ENCODE measurements at places on chromosomes 5 and 9. TPM values are rescaled to one million over a fixed set of nuclear protein-coding genes. Genes with fewer than 3 reads are reported as not detected.

GRCh38 chr9:82991671-82992070, 71.3 kb downstream of the RASEF start:
- peak; percentile 65 for DNase-seq

DNA sequence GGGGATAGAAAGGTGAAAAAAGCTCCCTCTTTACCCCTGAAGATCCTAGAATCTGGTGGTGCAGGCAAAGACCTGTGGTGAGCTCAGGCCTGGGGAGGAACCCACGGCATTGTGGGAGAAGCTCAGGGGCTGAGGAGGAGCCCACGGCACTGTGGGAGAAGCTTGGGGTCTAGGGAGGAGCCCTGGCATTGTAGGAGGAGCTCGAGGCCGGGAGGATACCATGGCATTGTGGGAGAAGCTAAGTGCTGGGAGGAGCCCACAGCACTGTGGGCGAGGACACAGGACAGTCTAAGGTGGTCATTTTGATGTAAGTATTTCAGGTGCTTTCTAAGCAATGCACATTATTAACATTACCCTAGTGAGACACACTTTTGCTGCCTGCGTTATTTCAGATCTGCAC, 179.7 kb downstream of the HSD17B3 start:
- peak; percentile 18 for DNase-seq

DNA sequence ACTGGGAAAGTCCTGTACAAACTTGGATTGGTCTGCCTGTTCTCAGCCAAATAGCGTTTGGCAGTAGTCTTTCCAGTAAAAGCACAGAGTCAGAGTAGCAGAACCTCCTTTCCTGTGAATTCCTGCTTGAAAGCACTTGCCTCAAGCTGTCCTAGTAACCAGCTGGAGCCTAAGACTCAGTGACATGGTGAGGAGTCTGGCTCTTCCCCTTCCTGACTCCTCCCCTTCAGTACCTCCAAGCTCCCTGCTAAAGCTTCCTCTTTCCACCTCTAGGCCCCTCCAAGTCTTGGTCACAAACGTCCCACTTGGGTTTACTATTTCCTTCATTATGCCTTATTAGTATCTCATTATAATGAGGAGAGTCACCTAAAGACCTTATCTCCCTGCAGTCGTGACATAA, 21.4 kb upstream of the FAM81B start:
- DNase-seq = no peak

GRCh38 chr5:150700246-150700593, 642 bp downstream of the RBM22 start:
- DNase-seq = no peak

GRCh38 chr5:132300577-132301343, 6.6 kb downstream of the SLC22A4 start:
- no peak for DNase-seq

- DNase-seq = peak; percentile 31
These were observed 156.9 kb downstream of the TRIM32 start for GRCh38 chr9:116843863-116844620.

- DNase-seq = no peak
These were observed 672.5 kb downstream of the PRELID2 start for GRCh38 chr5:145162626-145163025.

DNA sequence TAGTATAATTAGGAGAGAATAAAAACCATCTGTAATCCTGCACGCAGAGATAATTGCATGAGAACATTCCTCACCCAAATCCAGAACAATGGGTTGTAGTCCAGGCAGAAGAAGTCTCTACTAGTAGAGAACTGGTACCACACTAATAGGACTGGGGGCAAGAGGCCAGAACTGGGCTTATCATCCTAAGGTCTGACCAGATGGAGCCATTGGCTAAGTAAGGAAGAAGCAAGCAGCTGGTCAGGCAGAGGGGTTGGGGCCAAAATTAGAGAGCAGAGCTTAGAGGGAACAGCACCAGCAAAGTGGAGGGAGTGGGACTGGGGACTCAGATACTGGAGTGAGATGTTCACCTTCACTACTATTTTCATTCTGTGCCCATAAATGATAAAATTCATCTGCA, 35.4 kb upstream of the MAP1B start:
- no peak for DNase-seq

DNA sequence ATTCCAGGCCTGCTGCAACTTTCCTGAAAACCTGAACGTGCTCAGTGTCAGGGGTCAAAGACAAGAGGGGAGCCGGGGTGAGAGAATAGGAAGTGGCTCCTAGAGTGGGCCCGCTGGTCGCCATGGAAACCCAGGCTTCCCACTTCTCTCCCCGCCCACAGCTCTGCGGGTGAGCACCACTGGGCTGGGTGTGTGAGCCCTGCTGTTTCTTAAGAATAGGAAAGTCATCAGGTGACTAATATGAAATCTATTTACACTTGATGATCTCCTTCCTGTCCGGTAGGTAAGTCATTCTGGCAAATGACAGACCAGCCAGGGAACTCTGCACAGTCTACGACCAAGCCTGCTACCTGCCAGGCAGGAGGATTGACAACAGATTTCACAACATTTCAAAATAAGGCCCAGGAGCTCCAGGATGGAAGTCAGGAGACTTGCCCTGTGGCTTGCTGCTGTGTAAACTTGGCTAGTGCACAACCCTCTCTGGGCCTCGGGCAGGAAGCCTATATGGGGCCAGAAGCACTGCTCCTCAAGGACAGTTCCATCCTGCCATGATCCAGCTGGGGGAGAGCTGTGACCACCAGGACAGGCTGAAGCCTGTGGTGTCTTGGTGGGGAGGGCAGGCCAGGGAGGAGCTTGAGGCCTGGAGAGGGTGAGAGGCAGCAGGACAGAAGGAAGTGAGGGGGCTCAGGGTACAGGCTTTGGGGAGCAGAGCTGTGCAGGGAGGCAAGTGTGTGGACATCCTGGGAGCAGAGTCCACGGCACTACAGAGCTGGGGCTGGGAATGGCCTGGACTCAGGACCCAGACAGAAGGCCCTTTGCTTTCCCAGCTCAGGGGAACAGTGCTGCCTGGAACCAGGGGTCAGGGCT, 60.6 kb downstream of the SHB start:
- no peak for DNase-seq

GRCh38 chr5:42500003-42500599, 76.9 kb downstream of the GHR start:
- DNase-seq = peak; percentile 39

DNA sequence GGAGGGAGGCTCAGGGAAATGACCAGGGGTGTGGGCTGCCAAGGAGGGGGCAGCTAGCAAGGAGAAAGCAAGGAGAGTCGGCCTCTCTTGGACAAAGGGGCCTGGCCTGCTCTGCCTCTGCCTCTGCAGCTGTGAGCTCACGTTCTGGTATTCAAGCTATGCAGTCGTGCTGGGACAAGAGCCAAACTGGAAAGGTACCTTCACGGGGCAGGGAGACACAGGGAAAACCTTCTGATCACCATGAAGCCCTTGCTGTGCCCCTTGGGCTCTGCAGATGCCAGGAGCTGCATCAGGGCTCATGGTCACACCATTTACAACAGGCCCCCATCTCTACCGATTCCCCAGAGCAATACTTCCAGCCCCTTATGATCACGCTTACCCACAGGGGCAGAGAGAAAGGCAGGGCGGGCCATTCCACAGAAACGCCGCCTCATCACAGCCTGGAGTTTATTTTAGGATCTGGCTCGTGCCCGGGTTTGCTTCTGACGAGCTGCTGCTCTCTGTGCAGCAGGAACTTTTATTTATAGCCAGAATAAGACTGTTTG, 63.2 kb downstream of the PRRT1B start:
- peak; percentile 95 for DNase-seq

- DNase-seq = no peak
These were observed 10.5 kb downstream of the PFDN1 start for GRCh38 chr5:140292212-140293036.

DNA sequence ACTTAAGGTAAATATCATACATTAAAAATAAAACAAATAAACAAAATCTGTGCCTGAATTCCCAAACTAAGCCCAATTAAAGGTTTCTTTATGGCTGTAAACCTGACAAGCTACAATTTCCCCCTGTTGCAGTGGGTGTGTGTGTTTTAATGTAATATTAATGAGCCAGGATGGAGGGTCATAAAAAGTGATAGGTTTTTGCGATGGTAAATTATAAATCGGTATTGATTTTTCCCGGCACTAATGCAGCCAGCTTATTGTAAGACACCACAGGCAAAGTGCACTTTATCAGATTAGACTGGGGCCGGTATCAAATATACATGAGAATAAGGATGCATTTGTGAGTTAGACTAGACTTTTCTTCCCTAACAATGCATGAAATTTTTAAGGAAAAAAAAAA, 120.4 kb downstream of the EBF1 start:
- no peak for DNase-seq

DNA sequence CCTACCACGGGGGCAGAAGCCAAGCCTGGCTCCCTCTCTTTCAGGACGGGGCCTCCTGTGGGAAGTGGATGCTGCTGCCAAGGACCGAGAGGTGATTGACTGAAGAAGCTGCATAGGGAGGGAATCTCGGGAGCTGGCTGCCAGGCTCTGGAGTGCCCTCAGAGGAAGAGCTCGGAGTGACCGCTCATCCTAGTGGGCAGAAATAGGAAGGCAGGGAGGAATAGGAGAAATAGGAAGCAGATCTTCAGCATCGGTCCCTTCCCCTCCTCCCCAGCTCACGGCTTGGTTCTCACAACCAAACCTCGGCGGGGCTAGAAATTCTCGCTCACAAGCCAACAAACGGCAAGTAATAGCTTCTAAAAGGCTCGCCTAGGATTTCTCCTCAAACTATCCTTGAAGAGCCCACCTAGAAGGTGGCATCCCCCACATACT, 159.9 kb upstream of the RAI14 start:
- peak; percentile 37 for DNase-seq

GRCh38 chr5:103094737-103095136, 25.2 kb downstream of the GIN1 start:
- DNase-seq = no peak

- peak; percentile 5 for DNase-seq
These were observed 63.3 kb downstream of the CSF2 start for GRCh38 chr5:132136906-132137305.

DNA sequence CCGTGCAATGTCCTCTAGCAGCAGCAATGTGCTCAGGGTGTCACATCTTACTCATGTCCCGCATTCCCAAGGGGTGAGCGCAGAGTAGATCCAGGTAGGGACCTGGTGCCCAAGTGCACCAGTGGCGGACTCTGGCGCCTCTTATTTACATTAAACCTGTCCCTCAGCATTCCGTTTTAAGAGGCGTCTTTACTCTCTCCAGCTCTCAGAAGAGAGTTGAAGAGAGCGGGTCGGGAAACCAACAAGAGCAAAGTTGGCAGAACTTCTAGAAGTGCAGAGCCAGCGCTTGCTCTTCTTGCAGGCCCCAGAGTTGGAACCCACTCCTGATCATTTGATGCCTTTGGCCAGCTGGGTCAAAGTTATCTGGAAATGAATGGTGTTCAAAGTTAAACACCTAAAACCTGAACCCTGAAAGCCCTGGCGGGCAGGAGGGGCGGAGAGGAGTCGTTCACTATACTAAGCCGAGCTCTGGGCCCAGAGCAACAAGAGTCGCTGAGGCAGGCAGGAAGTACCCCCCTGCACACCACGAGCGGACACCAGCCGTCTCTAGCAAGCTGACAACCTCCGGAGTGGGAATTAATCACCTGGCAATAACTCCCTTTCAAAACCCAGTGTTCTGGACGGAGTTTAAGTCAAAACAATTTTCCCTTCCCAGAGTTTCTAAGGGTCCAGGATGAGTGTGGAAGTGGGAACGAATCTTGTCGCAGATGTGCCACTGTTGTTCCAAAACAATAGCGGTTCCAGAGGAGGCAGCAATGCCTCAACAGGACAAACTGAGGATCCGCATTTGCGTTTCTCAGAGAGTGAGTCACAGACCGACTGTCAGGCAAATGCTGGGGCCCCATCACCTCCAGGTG, 122.8 kb downstream of the TMEM161B start:
- peak; percentile 10 for DNase-seq

DNA sequence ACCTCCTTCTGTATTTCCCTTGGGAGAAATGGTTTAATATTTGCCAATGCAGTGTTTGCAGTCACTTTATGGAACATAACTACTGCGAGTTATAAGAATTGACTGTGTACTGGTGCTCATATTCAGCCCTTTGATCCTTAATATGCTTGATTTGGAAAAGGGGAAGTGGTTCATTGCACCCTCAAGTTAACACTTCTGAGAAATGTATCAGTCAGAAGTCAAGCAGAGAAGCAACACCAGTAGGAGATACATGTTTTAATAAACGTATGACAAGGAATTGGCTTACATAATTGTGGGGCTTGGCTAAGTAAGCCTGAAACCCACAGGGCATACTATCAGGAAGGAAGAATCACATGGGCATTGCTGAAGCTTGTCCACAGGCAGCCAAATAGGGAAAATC, 131.0 kb upstream of the SPRY4 start:
- no peak for DNase-seq

- peak; percentile 83 for DNase-seq
These were observed 65.0 kb downstream of the PKD2L2 start for GRCh38 chr5:137954131-137954879.

DNA sequence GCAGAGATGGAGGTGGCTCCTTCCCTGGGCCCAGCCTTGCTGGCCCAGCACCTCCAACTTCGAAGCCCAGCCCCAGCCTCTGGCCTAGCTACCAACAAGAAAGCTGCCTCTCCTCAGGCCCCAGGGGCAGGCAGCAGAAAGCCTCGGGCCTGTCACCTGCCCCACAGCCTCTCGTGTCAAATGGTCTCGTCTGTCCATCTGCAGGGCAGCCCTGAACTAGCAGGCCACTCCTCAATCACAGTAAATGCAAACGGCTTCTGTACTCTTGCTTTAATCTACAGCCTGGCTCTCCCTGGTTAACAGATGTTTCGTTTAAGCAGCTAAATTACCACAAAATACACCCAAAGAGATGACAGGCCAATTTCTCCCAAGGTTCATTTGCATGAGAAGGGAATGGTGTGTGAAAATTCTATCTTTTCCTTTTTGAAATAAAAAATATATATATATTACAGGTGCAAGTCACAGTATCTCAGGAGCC, 21.5 kb downstream of the VAV2 start:
- DNase-seq = no peak

DNA sequence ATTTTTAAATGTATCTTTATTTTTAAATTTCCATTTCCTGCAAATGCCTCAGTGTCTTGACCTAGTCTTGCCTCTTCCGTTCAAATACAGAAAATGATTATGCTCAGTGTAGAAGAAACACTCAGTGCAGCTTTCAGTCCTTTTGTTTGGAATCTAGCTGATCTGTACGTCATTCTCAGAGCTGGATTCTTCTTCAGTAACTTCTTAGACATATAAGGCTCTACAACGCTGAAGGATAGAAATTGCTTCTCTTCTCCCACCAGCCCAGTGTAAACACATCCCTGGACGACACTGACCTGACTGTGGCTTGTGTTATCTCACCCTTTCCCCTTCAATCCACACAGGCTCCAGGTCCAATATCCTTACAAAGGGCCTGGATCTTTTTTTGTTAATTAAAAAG, 3.2 kb upstream of the ALDH1B1 start:
- peak; percentile 39 for DNase-seq

GRCh38 chr5:80502800-80503199, 14.9 kb downstream of the FAM151B start:
- DNase-seq = no peak

- DNase-seq = no peak
These were observed 21.3 kb upstream of the ERMP1 start for GRCh38 chr9:5854063-5854790.

Gene INSL4
- total RNA-seq = not detected

Gene CCDC171
- total RNA-seq = 8.7 TPM

Gene SLC4A9
- 1.6 TPM for total RNA-seq

Gene PDE6A
- 0.31 TPM for total RNA-seq

Gene FST
- total RNA-seq = 14.4 TPM

Gene LEAP2
- total RNA-seq = 2.3 TPM

Gene ITK
- total RNA-seq = 4.4 TPM

Gene TCF7
- total RNA-seq = 0.82 TPM

Gene EQTN
- 0.51 TPM for total RNA-seq

Gene HTR1A
- total RNA-seq = not detected

Data from tongue (tissue), 3 donors.